Stimulated activated CD4-positive, alpha-beta T cell treated with anti-CD3 and anti-CD28 coated beads, Interleukin-1b, Interleukin-23, amount 100 ng/mL, for 4 hours (primary cell): ENCODE measurements at places on chromosomes 2 and 18.

GRCh38 chr2:75130171-75130570 lies 69.1 kb downstream of the TACR1 start:
- no peak for DNase-seq

GRCh38 chr2:81644189-81644588 lies 1339.6 kb upstream of the LRRTM1 start:
- no peak for DNase-seq

DNA sequence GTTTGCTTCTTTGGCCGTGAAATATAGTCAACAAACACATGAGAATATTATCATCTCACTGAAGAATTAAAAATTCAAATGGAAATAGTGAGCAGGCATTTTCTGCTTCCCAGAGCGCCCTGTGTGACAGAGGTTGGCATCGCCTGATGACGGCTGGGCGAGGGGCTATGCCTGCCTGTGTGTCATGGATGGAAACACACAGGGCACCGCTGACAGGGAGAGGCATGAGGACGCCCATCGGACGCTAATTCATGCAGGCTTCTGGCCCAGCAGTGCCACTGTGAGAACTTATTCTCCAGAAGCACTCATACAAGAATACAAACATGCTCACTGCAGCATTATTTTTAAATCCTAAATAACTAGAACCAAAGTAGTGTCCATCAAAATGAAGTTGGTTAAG lies 61.4 kb upstream of the OTOS start:
- no peak for DNase-seq

- no peak for DNase-seq
Measured at GRCh38 chr2:15909157-15909556, 31.2 kb upstream of the MYCN start.

DNA sequence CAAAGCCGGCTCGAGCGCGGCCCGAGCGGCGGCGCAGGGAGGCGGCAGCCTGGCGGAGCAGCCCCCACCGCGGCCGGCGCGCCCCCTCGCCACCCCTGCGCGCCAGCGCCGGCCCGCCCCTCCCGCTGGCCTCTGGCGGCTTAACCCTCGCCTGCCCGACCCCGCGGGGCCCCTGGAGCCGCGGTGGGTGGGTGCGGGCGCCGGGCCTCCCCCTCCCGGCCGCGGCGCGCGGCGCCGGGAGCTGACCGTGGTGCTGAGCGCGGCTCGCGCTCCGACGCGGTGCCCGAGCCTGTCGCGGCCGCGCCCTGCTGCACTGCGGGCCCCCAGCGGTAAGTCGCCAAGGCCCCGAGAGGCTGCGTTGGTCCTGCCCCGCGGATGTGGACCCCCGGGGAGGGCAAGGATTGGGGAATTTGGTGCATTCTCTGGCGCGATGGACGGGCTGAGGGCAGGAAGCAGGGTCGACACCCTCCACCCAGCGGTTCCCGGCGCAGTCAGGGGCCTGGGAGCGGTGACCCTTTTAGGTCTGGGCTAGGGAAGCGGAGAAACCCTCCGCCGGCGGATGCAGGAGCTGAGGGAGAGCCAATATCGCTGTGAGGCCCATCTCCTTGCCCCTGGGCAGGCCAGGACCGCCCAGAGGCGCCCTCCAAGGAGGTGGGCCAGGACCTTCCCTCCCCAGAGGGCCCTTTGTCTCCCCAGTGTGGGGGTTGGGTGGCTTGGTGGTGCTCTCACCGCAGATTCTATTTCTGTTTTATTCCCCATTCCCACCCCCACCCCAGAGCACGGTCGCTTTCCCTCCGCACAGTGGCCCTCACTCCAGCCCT lies 923 bp downstream of the AMER3 start:
- DNase-seq: no peak

GRCh38 chr18:63697097-63697660 lies 5.6 kb upstream of the SERPINB11 start:
- DNase-seq: no peak

GRCh38 chr2:240655931-240656886 lies 26.5 kb downstream of the AQP12B start:
- DNase-seq: no peak

GRCh38 chr2:101401326-101401665 lies 14.0 kb upstream of the CREG2 start:
- DNase-seq: no peak

- no peak for DNase-seq
Measured at GRCh38 chr2:30694286-30695055, 112.8 kb downstream of the CAPN13 start.

GRCh38 chr2:23028106-23028505 lies 356.9 kb upstream of the KLHL29 start:
- DNase-seq: no peak

DNA sequence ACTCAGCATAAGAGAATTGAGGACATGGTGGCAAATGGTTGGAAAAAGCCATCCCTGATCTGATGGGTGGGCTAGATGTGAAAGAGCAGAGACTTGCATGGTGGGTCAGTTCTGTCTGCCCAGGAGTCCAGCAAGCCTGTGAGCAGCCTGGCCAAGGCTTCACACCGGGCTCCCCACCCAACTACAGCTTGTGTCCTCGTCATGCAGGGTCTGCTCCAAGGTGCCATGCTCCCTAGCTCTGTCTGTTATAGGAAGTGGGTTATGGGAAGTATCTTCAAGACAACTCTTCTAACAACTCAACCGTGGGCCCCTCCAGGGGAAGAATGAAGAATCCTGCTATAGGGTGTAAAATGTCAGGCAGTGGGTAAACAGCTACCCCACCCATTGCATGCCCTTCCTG lies 97.4 kb downstream of the ADD2 start:
- DNase-seq: no peak

DNA sequence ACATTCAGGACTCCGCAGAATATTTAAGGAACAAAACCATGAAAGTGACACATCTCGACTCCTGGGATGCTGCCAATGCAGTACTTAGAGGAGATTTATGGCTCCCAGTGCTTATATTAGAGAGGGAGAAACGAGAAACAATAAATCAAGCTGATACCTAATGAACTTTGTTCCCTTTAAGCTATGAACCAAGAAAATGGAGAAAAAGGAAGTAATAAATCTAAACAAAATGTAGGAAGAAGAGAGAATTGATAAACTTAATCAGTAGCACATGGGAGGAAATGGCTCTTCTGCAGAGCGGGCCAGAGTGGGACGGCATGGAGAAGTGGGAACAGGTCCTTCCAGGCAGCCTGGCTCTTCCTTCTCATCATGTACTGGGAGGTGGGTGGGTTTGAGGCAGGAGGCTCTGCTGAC lies 42.7 kb downstream of the NPPC start:
- no peak for DNase-seq

DNA sequence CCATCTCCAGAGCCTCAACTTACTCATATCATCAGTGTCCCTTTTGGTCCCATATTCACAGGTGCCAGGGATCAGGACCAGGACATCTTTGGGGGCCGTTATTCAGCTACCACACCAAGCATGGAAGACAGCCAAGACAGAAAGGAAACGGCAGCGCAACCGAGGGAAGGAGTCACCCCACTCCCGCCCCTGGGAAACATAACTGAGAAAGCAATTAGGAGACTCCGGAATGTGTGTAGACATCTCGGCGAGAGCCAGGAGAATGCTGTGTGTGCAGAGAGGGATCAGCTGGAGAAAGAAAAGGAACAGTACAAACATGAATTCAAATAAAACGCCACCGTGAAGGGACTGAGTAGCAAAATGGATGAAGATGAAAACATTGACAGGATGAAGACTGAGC lies 13.4 kb upstream of the BOK start:
- no peak for DNase-seq

DNA sequence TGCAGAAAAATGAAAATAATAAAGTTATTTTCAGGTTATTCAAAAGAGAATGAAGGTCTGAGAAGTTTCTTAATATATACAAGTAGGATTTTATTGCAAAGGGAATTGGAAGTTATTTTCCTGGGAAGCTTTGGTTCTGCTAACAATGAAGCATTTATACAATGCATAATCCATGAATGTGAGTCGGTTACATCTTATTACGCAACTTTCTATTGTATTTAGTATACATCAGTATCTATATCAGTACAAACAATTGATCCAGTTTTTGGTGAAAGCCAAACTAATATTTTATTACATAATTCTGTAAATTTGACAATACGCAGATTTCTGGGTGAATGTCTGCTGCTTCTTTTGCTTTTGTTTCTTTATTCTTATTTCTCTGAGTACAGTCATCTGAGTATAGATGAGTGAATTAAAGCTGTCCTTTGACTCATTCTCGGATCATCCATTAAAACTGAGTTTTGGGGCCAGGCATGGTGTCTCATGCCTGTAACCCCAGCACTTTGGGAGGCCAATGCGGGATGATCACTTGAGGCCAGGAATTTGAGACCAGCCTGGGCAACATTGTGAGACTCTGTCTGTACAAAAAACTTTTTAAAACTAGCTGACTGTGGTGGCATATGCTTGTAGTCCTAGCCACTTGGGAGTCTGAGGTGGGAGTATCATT lies 108.5 kb downstream of the SOCS6 start:
- DNase-seq: no peak

DNA sequence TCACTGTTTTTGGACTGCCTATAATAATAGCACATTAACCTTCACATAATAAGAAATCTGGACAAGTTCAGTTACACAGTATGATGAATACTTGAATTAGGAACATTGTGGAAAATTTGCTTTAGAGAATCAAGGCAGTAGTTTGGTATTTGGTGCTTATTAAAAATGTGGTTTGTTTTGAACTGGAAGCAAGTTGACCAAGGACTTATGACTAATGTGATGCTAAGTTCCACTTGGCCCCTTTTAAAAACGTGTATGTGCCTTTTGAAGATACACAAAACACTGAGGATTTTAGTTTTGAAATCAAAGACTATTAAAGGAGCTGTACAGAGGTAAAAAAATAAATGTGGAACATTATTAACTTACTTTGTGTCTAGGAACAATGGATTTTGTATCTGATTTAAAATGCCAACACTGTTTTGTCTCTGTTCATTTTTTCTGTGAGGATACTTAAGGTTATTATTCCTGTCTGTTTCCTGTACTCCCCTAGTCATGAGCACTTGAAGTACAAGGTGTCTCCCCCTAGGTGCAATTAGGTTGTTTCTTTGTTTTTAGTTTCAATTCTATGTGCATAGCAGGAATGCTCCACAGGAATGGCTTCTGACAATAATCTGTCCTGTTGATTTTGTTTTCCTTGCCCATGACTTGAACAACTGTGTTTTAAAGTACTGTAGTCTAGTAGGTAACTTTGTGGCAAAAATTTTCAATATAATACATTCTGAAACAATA lies 49.6 kb upstream of the PTH2R start:
- DNase-seq: no peak
